Renal pelvis (tissue), 12 donors: ENCODE measurements at places on chromosomes 5 and 9.

- no peak for DNase-seq
Observed at GRCh38 chr9:132694144-132694543, 23.9 kb downstream of the GTF3C4 start.

GRCh38 chr5:138139781-138140090 is 508 bp upstream of the NME5 start:
- no peak for DNase-seq

DNA sequence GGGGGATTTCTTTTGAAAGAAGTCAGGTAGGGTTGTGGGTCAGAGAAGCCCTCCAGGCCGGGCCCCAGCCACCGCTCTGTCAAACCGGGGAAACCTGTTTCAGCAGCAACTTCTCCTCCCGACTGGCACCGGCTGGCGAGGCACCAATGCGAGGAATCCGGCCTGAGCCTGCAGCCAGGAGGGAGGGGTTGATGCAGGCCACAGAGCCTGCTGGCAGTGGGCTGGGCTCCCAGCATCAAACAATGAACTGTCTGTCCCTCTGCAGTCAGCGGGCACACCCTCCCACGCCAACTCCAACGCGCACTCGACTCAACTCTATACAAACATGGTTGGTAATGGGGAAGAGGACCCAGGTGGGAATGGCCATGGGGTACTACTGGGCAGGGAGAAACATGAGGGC is 12.1 kb downstream of the PCDH1 start:
- no peak for DNase-seq

DNA sequence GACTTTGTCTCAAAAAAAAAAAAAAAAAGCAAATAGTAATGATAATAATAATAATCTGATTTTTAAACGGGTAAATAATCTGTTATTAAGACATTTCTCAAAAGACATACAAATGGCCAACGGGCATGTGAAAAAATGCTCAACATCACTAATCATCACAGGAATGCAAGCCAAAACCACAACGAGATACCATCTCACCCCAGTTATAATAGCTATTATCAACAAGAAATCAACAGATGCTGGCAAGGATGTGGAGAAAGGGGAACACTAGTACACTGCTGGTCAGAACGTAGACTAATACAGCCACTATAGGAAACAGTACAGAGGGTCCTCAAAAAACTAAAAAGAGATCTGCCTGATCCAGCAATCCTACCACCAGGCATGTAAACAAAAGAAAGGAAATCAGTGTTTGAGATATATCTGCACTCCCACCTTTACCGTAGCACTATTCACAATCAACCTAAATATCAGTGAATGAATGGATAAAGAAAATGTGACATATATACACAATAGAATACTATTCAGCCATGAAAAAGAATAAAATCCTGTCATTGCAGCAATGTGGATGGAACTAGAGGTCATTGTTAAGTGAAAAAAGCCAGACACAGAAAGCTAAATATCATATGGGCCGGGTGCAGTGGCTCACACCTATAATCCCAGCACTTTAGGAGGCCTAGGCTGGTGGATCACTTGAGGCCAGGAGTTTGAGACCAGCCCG is 24.9 kb downstream of the VAV2 start:
- no peak for DNase-seq

- DNase-seq, result no peak
Observed at GRCh38 chr9:121690316-121690715, 38.9 kb downstream of the DAB2IP start.

- DNase-seq, result no peak
Observed at GRCh38 chr5:376799-377325, 55.3 kb downstream of the AHRR start.

GRCh38 chr9:6818292-6818922 is 60.6 kb downstream of the KDM4C start:
- DNase-seq, result no peak

- no peak for DNase-seq
Observed at GRCh38 chr5:12460493-12461261, 556.4 kb upstream of the CTNND2 start.

GRCh38 chr9:126886034-126886822 is 25.8 kb downstream of the ZBTB34 start:
- DNase-seq, result no peak

GRCh38 chr9:124017051-124017928 is 5.7 kb downstream of the LHX2 start:
- no peak for DNase-seq

- no peak for DNase-seq
Observed at GRCh38 chr5:10485142-10485795, 43.6 kb downstream of the ROPN1L start.

DNA sequence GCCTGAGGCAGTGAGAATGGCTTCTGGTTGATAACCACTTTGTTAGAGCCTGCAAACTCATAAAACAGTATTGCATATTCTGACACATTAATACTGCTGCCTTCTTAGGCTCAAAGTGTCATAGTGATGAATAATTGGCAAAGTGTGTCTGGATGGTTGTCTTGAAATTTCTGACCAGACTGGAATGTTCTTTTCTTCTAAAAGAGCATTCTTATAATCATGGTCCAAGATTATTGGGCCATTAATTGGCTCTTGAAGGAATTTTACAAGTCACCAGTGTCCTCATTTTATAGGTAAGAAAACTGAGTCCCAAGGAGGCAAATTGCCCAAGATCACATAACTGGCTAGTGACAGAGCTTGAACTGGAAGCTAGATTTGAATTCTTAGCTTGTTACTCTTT is 111.7 kb downstream of the PCSK1 start:
- DNase-seq, result no peak

DNA sequence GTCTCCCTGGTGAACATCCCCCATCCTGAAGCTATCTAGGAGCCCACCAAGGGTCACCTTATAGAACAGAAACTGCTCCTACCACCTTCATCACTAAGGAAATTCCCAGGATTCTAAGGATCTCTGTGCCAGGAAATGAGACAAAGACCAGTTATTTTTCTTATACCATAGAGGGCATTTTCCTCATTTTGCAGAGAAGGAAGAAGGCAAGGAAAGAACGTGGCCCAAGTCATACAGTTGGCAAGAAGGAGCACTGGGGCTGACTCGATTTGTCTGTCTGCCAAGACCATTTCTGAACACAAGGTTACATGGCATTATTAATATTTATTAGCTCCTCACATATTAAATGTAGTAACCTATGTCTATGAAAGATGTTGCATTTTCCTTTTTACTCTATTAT is 49.6 kb upstream of the TNFSF15 start:
- DNase-seq, result no peak

GRCh38 chr5:42666869-42667268 is 89.7 kb upstream of the CCDC152 start:
- no peak for DNase-seq

- DNase-seq, result peak; percentile 12
Observed at GRCh38 chr5:136686192-136686872, 321.0 kb upstream of the TRPC7 start.

- DNase-seq, result no peak
Observed at GRCh38 chr9:93893899-93894690, 61.1 kb downstream of the BARX1 start.
